ENCODE measurements at places on chromosomes 4 and X. TPM values are rescaled to one million over a fixed set of nuclear protein-coding genes. Genes with fewer than 3 reads are reported as not detected.

Gene TAF9B
- 19.1 TPM for total RNA-seq

DNA sequence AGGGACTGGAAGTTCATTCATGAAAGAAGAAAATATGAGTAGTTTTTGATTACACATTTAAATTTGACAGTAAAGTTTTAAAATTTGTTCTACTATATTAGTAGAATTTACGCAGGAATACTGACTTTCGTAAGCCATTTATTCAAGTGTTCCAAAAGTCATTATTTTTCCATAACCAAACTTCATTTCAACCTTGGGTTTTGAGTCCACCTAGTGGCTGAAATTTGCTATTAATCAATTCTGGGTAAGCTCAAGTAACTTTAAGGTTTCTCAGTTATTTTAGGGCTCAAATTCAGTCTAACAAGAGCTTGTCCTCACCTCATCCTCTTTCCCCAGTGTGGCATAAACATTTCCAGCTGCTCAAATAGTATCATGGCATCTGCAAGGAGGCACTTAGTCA is 175.4 kb downstream of the SH3BGRL start:
- DNase-seq = no peak

GRCh38 chr4:95209927-95210326 is 338.8 kb downstream of the UNC5C start:
- DNase-seq = no peak

- no peak for DNase-seq
Observed at GRCh38 chr4:110902500-110902899, 279.6 kb upstream of the PITX2 start.

Gene MTCP1
- total RNA-seq = 51.6 TPM

GRCh38 chr4:14831416-14831815 is 170.9 kb upstream of the CPEB2 start:
- DNase-seq = no peak
